ENCODE measurements at places on chromosomes 5 and 9.

- DNase-seq: no peak
Measured at GRCh38 chr5:124581738-124582560, 164.5 kb downstream of the ZNF608 start.

DNA sequence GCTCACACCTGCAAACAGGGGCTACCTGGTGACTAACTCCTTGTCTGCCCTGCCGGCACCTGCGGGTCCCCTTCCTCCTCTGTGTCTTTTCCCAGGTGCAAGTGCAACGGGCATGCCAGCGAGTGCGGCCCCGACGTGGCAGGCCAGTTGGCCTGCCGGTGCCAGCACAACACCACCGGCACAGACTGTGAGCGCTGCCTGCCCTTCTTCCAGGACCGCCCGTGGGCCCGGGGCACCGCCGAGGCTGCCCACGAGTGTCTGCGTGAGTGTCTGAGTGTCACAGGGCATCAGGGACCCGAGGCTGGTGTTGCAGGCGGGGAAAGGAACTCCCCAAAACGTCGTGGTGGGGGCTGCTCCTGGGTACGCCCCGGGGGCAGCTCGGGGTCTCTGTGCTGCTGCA is 27.1 kb downstream of the LAMC3 start:
- DNase-seq: no peak

DNA sequence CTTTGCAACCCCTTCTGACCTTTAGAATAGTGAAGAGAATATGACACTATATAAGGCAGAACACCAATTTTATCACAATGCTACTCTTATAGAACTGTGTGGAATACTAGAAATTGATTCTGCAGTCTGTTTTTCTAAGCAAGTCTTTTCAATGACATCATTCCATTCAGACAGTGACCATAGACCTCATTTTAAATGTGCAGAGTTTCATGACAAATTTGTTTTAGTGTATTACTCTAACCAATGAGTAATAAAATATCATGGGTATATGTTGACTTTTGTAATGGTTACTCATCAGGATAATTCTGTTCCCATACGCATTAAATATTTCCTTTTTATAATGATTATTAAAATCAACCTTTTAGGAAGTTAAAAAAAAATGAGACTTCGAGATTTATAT is 219.9 kb downstream of the COX7C start:
- DNase-seq: no peak

GRCh38 chr9:120711354-120711753 is 2.9 kb downstream of the MEGF9 start:
- no peak for DNase-seq

GRCh38 chr9:100468041-100468440 is 4.9 kb upstream of the TMEFF1 start:
- no peak for DNase-seq

GRCh38 chr5:435961-436640 is 6.9 kb upstream of the EXOC3 start:
- DNase-seq: peak; percentile 20

GRCh38 chr5:8394965-8395364 is 526.0 kb downstream of the MTRR start:
- DNase-seq: no peak

Measured in left ventricle myocardium superior (tissue), 1 donor.